ENCODE measurements at places on chromosomes 16 and 17.

DNA sequence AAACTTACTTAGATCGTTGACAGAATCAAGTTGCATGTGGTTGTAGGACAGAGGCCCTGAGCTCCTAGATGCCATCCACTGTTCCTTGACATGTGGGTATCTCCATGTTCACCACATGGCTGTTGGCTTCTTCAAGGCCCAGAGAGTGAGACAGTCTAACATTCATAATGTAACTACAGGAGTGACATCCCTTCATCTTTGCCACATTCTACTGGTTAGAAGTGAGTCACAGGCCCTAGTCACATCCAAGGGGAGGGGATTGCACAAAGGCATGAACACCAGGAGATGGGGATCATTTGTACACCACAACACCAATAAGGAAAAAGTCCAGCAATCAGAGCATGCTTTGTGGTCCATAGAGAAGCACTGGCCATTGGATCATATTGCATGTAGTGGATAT is 56.6 kb downstream of the WSCD1 start:
- no peak for DNase-seq

- DNase-seq = peak; percentile 4
Observed at GRCh38 chr16:24729951-24730815, 732 bp downstream of the TNRC6A start.

GRCh38 chr17:48244814-48245213 is 137.2 kb downstream of the SNX11 start:
- no peak for DNase-seq

DNA sequence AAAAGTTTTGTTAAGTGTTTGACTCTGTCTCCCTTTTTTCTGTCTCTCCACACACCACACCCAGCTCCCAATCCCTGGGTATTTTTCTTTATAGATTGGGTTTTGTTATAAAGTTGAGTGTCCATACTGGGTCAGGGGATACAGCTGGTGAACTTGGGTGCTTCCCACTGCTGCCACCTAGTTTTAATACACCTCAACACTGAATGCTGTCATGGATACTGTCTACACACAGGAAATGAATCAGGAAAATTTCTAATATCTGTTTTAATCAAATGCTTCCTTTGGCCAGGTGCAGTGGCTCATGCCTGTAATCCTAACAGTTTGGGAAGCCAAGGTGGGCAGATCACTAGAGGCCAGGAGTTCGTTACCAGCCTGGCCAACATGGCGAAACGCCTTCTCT is 5.3 kb upstream of the TAOK1 start:
- DNase-seq = no peak

DNA sequence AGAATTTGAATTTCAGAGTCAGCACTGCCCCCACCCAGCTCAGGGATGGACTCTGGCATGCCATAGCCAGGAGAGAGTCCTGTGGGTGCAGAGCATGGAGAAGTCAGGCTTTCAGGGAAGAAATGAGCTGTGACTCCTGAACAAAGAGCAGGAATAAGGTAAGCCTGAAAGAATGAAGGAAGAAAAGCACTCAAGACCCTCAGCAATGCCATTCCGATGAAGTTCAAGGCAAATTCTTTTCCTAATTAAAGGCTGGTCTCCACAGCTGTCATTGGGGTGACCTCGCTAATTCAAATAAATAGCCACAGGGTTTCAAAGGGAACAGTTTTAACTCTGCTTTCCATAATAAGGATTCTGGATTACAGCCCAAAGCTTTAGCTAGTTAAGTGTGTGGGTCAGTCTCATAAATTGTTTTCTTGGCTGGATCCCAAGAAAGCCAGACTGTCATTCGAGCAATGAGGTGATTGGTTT is 31.7 kb downstream of the TOM1L2 start:
- no peak for DNase-seq

DNA sequence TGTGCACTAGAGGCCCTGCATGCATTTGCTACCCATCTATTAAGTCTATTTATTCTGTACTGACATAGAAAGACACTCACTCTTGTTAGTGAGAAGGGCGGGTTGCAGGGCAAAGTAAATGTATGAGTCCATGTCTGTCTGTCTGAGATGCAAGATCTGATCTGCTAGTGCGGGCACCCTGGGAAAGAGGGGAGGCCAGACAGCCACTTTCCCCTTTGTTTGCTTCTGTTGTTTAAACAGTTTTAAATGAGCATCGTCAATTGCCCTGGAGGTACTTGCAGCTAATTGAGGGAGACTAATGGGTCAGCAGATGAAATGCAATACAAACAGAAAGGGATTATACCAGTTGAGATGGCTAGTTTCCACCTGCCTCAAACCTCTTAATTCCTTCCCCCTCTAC is 24.9 kb downstream of the SCNN1G start:
- no peak for DNase-seq

DNA sequence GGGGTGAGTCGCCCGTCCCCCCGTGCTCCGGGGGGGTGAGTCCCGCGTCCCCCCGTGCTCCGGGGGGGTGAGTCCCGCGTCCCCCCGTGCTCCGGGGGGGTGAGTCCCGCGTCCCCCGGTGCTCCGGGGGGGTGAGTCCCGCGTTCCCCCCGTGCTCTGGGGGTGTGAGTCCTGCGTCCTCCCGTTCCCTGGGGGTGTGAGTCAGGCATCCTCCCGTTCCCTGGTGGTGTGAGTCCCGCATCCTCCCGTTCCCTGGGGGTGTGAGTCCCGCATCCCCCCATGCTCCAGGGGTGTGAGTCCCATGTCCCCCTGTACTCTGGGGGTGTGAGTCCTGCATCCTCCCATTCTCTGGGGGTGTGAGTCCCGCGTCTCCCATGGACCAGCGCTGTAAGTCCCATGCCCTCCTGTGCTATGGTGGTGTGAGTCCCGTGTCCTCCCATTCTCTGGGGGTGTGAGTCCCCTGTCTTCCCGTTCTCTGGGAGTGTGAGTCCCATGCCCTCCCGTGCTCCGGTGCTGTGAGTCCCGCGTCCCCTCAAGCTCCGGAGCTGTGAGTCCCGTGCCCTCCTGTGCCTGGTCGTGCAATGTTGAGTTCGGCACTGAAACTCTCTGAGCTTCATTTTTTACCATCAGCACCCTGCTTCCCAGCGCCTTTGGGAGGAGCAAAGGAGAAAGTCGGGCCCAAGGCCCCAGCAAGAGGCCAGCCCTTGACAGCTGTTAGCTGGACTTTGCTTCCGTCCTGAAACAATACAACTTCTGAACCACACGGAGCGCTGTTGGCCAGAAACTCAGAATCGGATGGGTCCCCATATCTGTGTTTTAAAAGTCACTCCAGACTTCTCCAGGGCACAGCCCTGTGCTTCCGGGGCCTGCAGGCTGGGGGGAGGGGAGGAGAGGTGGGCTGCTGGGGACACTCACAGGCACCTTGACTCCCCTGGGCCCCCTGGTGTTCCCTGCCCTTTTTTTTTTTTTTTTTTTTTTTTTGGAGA is 11.5 kb upstream of the ZC3H18 start:
- DNase-seq = peak; percentile 33

- DNase-seq = no peak
Observed at GRCh38 chr17:57375770-57376225, 119.5 kb downstream of the MSI2 start.
